EL (cell line): ENCODE measurements at places on chromosomes 5 and 9.

GRCh38 chr9:124313940-124314339 lies 56.2 kb downstream of the NEK6 start:
- no peak for DNase-seq

DNA sequence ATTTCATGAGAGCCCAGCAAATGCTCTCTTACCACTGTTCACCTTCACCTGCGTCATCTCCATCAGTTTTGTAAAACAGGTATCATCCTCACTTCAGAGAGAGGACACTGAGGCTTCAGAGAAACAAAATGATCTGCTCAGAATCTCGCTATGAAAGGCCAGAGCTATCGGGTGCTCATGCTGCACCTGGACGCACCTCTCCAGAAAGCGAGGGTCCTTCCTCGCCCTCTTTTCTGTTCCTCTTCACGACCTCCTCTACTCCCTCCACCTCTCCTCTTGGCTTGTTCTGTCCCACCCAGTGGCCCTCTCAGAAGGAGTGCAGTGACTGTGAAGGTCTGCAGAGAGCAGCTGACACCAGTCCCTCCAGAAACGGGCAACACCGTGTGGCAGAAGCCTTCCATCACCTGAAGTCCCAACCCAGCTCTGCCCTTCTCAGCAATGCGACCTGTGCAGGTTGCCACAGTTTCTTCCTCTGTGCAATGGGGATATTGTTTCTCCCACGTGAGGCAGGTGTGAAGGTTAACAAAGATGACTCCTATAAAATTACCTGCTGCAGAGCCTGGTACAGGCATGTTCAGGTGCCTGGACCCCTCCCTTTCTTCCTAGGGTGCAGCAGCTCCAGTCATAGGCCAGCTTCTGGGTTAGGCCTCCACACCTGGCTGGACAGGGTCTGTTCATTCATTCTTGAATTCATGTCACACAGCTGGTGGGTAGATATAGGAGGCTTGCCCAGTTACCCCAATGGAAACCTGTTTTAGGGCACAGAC lies 45.3 kb upstream of the ANGPTL2 start:
- no peak for DNase-seq

DNA sequence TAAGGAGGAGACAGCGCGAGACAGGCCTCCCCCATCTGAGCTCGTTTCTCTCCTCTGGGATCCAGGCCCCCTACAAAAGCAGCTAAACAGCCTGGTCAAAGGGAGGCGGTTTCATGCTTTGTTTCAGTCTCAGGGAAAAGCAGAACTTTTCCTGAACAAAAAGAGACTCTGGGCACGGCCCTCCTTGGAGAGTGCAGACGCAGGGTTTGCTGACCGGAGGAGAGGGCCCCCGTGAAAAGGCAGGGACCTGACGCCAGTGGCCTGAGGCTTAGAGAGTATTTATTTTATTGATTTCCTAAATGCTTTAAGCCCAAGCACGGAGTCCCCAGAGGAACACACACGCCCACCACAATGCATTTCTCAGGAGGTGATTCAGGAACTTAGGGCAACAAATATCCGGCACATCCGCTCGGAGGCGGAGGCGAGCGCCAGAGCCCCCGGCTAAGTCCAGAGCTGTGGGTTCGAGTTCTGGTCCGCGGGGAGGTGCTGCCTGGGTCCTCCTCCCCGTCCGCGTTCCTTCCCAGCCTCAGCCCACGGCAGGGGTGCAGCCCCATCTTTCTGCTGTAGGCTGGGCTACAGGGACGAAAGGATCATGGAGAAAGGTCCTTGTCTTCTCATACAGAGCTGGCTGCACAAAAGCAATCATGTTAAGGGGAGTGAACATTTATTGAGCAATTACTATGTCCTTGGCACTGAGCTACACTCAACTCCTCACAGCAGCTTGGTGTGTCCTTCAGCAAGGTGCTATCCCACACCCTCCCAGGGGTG lies 40.0 kb downstream of the PTGES start:
- peak; percentile 85 for DNase-seq

GRCh38 chr5:54146916-54147315 lies 163.5 kb downstream of the ARL15 start:
- DNase-seq = no peak

DNA sequence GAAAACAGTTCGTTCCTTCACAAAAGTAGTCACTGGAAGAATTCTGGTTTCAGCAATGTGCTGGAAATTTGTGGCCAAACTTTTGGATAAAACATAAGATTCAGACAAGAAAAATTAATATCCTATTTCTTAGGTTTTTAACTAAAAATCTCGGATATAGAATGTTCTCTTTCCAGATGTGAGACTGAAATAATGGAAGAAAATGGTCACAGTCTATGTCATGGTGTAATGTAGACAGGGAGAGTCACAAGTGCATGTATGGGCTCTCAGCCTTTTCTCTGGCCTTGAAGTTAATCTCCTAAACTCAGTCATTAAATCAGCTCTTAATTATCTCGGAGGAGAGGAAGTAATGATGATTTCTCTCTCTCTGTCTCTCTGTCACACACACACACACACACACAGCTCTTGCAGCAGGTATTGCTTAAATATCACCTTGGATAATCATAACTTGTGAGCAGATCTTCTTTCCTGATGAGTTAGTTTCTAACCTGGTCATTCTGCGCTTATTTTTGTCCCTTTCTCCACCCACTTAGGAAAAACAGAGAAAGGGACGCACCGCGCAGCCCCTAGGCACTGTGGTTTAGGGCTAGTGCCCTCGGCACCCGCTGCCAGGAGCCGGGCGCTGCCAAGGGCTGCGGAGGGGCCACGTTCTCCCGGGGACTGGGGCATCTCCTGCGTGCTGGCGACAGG lies 672 bp upstream of the ITGA2 start:
- no peak for DNase-seq

DNA sequence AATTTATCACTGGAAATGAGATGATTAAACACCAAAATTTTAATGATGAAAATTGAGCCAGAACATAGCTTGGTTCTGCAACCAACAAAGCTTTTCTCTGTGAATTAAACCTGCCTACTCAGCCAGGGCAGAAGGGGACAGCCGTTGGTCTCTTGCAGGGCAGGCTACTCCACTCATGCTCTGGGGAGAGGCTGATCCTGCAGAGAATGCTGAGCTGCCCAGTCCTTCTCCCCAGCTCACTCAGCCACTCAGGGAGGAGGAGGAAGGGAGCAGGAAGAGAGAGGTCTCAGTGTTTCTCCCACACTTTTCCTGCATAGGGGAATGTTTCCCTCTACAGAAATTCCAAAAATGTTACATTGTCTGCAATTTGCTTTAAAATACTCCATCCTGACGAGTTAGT lies 40.4 kb upstream of the HMHB1 start:
- DNase-seq = no peak

DNA sequence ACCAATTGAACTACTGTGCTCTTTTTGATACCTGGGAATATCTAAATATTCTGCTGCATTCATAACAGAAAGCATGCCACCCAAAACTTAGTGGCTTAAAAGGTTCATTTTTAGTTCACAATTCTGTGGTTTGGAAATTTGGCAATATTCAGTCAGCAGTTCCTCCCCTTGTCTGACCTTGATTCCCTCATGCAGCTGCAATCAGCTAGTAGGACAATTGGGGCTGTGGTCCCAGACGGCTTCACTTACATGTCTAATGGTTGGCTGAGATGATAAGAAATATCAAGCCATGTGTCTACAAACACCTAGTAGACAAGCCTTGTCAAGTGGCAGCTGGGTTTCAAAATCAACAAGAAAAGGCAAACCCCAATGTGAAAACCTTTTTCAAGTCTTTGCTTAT lies 51.3 kb downstream of the ANXA1 start:
- no peak for DNase-seq

DNA sequence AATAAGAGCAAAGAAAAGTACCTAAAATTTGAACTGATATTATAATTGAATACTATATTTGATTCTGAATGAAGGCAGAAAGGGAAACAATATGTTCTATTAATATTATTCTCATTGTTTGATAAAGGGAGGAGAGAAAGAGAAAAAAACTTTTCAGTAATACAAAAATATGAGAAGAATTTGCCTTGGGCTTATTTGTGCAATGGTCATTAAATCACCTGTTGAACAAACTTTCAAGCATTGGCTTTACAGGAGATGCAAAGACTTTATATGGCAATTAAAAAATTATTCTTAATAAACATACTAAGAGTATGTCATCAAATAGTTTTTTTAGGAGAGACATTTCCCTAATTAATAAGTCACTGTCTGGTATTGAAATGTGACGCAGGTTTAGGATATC lies 85.0 kb downstream of the CSNK1G3 start:
- no peak for DNase-seq

DNA sequence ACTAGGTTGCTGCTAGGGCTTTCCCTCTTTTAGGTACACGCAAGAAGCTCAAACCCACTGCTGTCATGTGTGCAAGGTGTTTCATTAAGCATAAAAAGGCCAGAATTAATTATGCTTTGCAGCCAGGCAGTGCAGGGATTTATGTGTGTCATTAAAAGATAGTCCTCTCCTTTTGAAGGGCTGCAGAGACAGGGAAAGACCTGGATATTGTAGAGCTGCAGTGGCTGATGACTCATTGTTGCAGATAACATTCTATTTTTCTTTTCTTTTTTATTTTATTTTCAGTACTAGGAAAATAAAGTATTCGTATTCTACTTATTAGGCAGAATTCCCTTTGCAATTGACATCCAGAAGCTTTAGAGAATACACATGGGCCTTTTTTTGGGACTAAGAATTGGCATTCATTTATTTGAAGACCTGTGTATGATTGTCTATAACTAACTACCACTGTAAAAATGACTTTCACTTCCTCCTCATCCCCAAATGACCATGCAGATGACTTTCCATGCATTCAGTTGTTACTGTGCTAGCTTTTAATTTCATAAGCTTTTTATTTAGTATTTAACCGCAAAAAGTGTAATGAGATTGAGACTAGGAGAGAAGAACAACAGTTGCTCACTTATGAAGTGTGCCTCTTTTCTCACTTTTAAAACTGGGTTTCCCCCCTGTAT lies 113.0 kb downstream of the PAM start:
- peak; percentile 31 for DNase-seq

- no peak for DNase-seq
Measured at GRCh38 chr9:132894346-132894745, 15.6 kb downstream of the SPACA9 start.

DNA sequence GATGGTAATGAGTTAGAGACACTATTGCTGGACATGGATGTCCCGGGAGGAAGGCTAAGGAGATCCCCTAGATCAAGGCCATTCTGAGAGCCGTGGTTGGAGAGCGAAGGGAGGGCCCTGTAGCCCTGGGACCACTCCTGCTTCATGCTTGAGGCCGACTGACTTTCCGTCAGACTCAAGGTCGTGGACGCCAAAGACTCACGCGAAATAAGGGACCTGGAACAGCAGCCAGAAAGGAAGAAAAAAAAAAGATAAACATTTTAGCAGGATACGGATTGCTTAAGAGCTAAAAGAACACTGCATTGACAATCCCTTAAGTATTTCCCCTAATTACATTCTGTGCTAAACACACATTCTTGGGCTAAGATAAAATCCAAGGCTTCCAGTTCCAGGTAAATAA lies 181.2 kb downstream of the GLIS3 start:
- no peak for DNase-seq

GRCh38 chr5:180179442-180180420 lies 29.3 kb downstream of the RASGEF1C start:
- no peak for DNase-seq

DNA sequence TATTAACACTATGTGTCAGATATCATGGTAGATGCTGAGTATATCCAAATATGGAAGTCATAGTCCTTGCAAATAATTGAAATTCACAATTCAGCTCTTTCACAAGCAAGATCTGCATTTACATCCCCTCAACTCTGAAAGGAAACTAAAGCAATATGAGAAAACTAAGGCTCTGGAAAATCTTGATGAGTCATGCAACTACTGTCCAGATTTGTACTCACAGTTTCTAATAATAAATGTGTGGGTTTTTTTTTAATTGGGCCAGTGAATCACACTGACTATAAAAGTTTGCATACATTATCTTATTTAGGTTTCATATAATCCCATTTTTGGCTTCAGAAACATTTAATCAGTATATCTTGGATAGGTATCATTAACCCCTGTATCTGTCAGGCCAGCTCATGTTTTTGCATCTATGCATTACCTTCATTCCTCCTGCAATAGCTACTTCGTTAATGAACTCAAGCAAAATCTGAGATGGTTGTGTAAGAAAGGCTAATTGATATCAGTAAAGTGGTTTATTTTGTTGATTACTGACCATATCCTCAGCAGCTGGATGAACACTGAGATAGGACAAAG lies 58.7 kb upstream of the PRR16 start:
- peak; percentile 79 for DNase-seq
